Kidney capillary endothelial cell (primary cell): ENCODE measurements at places on chromosomes 5 and 9.

DNA sequence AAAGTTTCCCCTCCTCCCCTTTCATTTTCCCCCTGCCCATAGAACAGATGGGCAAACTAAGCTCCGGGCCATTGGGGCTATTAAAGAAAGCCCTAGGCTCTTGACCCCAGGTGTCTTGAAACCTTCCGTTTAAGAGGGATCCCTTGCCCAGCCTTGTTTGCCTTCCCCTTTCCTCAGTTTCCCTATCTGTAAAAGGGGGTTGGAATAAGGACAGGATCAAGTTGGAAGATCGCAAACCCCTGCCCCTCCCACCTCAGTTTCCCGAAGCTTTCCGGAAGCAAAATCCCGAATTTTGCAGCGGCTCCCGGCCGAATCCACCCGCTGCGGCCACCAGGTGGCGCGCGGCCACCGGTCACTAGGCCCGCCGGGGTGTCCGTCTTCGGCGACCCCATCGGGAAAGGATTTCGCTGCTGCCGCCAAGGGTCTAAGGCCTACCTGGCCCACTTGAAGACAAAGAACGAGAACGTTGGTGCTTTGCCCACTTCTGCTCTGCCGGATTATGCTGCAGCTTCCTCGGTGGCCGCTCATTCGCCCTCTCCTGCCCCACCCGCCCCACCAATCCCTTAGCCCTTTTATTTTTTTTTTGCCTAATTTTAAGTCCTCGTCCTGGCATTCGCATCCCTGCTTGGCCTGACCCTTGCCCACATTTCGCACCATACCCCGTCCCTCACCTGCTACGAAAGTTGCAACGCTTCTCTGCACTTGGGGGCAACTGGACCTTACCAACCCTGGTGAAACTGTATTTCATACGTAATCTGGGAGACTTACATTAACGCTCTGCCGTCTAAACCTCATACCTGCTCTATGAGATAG, 962 bp upstream of the NR6A1 start:
- DNase-seq = peak; percentile 64

- peak; percentile 66 for DNase-seq
Observed at GRCh38 chr5:132500931-132501628, 10.5 kb upstream of the IRF1 start.

GRCh38 chr9:124261736-124262648, 4.2 kb downstream of the NEK6 start:
- DNase-seq = no peak

DNA sequence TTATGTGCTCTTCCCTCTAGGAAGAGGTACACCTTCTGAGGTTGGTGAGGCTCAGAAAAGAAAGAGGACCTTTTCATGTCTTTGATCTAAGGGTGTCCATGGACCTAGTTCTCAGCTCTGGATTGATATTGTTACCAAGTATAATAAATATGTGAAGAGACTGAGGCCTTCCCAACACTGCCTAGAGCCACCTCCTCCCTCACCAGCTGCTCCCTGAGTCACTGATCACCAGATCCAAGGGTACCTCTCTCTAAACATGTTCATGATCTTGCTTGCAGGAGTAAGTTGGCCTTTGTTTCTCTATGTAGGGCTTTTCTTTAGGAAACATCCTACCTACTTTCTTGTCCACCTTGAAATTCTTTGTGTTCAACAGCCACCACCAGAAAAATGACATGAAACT, 218.8 kb upstream of the ADRA1B start:
- DNase-seq = no peak

- no peak for DNase-seq
Observed at GRCh38 chr5:100590867-100591266, 55.7 kb downstream of the FAM174A start.

DNA sequence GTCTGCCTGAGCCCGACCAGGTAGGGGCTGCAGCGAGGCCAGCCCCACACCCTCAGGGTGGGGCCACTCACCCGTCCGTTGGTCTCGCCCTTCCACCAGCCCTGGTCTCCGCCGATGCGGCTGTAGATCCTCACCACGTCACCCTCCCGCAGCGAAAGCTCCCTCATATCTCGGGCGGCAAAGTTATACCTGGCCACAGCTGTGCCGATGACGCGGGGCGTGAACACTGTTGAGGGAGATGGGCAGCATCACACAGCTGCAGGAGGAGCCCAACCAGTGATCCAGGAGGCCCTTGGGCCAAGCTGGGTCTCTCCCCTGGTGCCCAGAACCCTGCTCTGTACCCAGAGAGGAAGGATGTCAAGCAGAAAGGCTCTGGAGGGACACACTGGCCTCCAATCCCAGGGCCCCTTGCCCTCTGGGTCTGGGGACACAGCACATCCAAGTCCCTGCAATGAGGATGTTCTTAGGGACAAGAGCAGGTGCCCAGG, 30.3 kb upstream of the SARDH start:
- DNase-seq = no peak
